ENCODE measurements at places on chromosomes 16 and 17.

DNA sequence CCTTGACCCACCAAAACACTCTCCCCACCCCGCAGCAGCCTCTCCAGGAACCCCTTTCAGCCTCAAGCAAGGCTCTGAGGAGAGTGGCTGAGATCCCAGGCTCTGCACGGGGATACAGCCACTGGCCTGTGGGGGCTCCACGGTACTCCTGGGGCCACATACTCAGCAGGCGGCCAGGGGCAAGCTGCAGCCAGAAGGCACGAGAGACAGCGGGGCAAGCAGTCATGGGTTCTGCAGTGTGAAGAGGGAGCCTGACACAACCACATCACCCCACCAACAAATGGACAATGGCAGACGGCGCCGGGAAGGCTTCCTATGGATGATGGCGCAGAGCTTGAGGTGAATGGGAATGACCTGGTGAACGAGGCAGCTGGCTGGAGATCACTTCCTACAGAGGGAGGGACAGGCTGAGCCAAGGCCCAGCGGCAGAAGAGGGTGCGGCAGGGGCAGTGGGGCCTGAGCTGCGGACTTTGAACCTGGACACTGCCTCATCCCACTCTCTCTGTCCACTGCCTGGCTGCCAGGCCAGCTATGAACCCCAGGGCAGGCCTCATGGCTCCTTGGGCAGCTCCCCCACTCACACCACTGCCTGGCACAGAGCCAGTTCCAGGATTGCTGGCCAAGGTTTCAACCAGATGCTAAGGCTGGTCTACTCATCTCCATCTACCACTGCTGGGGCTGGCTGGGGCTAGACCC lies 10.8 kb upstream of the BCAR1 start:
- DNase-seq: no peak

- peak; percentile 28 for DNase-seq
These were observed 3.1 kb downstream of the CACNB1 start for GRCh38 chr17:39194089-39194984.

DNA sequence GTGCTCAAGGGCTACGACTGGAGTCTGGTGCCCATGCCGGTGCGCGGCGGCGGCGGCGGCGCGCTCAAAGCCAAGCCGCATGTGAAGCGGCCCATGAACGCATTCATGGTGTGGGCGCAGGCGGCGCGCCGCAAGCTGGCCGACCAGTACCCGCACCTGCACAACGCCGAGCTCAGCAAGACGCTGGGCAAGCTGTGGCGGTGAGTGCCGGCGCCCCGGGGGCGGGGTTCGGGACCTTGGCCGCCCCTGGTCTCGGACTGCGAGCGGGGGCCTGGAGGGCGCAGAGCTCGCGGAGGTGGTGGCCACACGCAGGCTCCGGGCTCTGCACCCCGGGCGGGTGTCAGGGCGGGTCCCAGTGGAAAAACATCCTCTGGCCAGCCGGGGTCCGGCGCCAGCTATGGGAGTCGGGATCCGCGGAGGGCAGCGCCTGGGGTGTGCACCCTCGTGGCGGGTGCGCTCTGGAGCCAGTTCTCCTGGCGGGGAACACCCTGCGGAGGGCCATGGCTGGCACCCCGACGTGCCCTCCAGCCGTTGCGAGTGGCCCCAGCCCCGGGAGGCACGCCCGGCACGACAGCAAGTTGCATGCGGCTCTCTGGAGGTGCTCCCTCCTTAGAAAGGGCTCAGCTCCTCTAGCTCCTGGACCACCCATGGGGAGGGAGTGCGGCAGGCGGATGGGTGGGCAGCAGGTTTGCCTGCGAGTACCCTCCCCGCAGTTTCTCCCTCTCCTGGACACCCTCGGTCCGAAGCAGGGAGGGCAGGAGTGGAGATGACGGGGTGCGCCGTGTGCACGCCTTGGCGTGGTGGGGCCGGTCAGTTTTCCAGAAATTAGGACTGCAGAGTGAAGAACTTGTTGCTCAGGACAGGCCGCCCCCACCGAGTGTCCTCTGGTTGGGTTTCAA lies 824 bp downstream of the SOX8 start:
- DNase-seq: no peak

GRCh38 chr17:75601057-75601987 lies 13.7 kb downstream of the MYO15B start:
- no peak for DNase-seq

- DNase-seq: no peak
These were observed 2.4 kb downstream of the NXN start for GRCh38 chr17:977166-977565.

DNA sequence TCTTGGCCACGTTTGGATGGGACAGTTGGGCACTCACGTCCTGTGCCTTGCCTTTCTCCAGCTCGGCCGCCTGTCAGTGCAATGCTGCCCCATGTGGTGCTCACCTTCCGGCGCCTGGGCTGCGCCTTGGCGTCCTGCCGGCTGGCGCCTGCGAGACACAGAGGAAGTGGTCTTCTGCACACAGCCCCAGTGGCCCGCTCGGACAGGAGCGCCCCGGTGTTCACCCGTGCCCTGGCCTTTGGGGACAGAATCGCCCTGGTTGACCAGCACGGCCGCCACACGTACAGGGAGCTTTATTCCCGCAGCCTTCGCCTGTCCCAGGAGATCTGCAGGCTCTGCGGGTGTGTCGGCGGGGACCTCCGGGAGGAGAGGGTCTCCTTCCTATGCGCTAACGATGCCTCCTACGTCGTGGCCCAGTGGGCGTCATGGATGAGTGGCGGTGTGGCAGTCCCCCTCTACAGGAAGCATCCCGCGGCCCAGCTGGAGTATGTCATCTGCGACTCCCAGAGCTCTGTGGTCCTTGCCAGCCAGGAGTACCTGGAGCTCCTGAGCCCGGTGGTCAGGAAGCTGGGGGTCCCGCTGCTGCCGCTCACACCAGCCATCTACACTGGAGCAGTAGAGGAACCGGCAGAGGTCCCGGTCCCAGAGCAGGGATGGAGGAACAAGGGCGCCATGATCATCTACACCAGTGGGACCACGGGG lies 7.1 kb downstream of the ACSF3 start:
- DNase-seq: no peak

GRCh38 chr16:51939378-51939871 lies 607.5 kb downstream of the TOX3 start:
- DNase-seq: no peak

DNA sequence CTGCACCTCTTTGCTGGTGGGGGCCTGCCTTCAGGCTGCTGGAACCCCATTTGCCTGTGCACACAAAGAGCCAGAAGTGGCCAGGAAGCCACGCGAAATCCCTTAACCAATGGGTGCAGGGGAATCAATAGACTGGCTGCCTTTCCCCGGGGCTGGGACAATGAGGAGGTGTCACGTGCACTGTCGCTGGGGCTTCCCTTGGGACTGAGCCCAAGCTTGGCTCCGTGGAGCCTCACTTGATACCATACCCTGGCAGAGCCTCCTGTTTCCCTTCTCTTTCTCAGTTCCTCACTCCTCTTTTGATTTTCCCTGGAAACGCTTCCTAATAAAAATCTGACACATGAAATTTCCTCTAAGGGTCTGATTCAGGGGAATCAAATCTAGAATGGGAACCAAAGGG lies 38.8 kb upstream of the C16orf82 start:
- no peak for DNase-seq

GRCh38 chr17:17851103-17852002 lies 14.6 kb upstream of the SREBF1 start:
- DNase-seq: no peak

DNA sequence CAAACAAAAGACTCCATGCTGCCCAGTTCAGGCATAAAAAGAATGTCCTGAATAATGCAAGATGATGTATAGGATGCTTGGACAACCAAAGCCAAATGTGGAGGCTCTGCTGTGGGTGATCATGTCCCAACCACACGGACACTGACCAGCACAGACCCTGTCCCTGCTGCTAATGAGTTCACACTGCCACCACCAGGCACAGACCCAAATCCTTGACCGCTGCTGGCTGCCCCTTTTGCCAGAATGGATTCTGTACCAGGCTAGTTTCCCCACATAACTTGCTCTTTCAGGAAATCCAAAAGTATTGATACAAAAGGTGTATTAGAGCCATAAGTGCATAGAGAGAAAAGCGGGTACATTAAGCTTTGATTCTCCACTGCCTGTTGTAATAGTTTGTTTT lies 60.9 kb downstream of the XYLT1 start:
- no peak for DNase-seq

GRCh38 chr17:13619462-13619861 lies 17.7 kb upstream of the HS3ST3A1 start:
- no peak for DNase-seq

- peak; percentile 15 for DNase-seq
These were observed 55.5 kb downstream of the SEC14L1 start for GRCh38 chr17:77196251-77196650.

DNA sequence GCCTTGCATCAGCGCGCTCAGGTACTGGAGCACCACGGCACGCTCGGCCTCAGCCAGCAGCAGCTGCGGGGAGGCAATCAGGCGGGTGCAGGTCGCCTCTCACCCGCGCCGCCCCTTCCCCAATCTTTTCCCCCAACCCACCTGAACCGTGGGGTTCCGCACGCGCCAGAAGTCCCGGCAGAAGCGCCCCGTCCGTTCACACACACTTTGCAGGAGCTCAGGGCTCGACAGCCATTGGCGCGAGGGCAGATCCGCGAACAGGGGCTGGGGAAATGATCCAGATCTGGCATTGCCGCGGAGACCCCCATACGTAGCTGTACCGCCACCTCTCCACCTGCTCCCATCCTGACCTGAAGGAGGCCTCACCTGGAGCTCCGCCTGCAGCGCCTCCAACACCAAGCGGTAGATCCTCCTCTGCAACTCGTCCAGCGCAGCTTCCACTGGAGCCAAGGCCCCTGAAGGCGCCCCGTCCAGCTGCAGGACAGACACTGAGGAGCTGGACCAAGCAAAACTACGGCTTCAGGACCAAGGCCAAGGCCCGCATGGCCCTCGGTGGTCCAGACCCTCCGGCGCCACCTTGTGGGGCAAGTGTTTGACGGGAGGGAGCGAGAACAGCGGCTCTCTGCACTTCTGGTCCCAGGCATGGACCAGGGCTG lies 1.4 kb upstream of the MATCAP1 start:
- peak; percentile 77 for DNase-seq

DNA sequence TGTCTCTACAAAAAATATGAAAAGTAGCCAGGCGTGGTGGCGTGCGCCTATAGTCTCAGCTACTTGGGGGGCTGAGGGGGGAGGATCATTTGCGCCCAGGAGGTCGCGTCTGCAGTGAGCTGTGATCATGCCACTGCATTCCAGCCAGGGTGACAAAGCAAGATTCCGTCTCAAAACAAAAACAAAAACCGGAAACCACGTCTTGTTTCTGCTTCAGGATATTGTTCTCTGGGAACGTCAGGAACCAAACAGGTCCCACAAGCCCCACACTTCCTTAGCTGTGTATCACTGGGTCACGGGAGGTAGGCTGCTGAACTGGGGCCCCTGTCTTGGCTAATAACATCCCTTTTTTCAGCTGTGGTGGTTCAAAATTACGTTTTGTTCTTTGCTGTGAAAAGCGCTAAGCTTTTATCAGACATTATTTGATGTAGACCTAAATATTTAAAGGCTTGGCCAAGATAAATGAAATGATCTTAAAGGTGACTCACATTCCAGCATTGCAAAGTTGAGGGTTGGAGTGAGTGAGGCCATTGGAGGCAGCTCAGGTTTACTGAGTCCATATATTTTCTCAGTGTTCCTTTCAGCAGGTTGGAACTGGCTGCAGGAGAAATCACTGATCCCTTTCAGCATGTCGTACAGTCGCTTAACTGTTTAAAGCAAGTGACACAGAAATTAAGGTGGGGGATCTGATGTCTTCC lies 16.4 kb upstream of the SEC14L1 start:
- no peak for DNase-seq

- DNase-seq: no peak
These were observed 8.0 kb downstream of the SMG6 start for GRCh38 chr17:2295575-2295974.

DNA sequence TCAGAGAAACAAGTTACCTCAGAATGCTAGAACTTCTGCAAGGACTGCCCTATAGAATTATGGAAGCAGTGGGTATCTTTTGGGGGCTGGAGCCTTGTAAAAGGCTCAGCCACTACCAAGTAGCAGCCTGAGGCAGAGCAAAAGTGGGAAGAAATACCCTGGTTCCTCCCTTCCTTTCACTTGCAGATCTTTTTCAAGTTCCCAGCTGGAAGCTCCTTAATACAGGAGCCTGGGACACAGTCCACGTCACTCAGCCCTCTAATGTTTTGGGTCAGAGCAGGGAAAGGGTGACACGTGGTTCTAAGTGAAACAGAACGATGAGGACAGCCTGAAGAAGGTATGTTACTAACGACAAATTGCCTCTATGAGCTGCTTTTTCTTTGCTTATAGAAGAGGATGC lies 93.1 kb downstream of the CNTNAP4 start:
- no peak for DNase-seq

DNA sequence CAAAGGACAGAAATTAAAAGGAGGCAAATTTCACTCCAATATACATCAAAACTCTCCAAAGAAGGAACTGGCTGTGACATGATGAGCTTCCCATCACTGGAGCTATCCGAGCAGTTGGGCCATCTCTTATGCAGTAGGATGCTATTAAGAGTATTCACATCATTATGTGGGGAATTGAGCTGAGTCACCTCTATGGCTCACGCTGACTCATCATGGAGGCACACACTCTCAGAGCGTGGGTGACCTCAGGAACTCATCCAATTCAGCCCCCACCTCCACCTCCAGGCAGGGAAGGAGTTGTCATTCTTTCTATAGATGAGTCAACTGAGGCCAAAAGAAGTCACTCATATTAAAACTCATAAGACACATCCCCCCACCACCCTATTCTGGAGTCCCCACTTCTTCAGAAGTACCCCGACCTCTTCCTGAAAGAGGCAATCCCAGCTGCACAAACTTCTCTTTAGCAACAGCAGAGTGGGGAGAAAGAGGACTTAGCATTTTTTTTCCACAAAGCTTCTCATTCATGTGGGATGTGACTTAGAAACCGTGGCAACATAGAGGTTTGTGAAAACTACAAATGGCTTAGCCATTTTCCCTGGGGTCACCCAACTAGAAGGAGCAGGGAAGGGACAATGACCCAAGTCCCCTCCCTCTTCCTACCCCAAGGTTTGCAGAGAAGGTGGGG lies 32.5 kb downstream of the ABCC12 start:
- DNase-seq: peak; percentile 97

DNA sequence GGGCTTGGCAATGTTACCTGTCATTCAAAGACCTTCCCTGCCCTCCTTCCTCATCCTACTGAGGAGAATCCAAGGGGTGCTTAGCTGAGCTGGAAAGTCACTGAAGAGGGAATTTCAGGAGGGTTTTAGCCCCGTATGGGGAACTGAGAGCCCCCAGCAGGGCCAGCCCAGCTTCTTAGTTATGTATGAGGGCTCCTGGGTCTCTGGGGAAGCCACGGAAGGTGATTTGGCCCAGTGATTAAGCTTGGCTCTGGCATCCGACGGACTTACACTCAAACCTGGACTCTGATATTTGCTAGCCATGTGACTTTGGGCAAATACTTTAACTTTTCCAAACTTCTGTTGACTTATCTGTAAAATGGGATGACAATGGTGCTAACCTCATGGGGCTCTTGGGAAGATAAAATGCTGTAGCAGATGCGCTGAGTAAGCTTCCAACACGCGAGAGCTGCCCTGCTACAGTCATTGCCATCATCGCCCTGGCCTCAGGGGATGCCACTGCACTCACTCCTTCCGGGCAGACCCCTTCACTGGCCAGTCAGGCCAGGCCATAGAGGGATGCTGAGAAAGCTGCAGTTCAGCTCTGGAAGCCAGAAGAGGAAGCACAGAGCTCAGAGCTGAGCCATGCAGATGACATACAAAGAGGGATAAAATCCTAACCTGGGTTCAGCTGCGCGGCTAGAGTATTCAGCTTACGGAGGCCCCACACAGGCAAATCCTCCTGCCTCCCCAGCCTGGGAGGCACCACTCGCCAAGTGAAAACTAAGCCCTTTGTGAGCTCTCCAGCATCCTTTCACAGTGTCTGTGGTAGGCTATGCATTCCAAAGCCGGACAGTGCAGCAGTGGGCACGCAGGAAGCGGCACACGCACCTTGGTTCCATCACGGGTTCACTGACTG lies 44.9 kb upstream of the PIK3R6 start:
- no peak for DNase-seq

- DNase-seq: no peak
These were observed 191.0 kb downstream of the IRF8 start for GRCh38 chr16:86089991-86090390.
